ENCODE measurements at places on chromosomes 4 and X.

DNA sequence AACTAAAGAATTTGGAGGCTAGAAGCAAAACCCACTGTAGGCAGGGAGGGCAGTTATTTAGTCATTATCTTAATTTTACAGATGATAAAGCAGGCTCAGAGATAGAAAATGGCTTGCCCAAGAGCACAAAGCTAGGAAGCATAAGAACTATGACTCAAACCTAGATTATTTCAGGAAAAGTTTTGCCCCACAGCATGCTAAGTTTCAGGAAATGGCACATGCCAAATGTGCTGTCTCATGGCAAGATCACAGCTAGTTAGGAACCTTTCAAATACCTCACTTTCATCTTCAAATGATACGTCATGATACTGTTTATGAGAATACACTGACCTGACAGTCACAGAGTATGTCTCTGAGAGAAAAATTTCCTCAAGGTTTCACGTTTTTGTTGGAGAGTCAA, 78.5 kb upstream of the SPANXC start:
- DNase-seq = no peak

DNA sequence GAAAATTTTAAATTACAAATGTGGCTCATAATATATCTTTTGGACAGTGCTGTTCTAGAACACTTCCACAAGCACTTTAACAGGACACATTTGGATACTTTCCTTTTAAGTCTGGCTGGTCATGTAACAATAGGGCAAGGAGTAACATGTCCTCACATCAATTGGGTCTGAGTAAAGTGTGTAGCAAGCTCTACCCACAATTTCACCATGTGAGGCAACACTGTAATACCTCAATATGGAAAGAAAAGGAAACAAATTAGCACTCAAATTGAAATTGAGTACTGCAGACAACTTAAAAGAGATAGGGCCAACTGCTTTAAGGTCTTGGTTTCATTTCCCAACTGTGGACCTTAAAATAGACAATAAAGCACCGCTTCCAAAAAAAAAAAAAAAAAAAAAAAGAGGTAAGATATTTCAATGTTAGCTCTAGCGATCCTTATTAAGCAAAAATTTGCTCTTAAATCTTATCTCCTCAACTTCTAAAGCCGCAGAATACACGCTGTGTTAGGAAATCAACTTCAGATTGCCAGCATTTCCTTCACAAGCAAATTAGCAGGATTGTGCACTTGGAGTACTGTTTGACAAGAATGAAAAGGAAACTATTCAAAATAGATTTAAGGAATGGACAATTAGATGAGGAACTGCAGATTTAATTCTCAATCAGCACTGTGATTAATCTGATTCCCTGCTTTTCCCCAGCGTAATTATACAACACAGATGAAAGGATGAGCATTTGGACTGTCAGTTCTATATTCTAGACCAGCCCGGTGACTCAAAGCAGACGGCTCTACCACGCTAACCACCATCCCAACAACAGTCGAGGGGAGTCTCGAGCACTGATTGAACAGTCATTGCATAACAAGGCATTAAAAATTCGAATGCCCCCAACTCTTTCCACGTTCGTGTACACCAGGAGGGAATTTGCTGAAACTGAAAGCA, 1.6 kb downstream of the CASK start:
- peak; percentile 9 for DNase-seq

GRCh38 chrX:72635930-72636329, 63.3 kb upstream of the HDAC8 start:
- no peak for DNase-seq

DNA sequence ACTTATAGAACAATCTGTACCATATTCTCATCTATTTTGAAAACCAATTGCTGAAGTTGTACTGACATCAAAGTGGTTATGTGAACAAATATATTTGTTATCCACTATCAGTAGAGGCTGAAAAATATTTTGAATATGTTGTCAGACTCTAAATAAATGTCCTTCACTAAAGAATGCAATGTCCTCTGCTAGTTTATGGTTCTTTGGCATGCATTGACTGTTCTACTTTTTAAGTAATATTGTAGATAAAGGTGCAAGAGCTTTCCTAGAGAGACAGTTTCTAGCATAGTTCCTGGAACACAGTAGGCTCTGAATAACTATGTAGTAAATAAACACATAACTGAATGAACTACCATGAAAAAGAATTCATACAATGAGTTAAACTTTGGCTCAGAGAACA, 18.2 kb upstream of the COX7B2 start:
- DNase-seq = no peak

DNA sequence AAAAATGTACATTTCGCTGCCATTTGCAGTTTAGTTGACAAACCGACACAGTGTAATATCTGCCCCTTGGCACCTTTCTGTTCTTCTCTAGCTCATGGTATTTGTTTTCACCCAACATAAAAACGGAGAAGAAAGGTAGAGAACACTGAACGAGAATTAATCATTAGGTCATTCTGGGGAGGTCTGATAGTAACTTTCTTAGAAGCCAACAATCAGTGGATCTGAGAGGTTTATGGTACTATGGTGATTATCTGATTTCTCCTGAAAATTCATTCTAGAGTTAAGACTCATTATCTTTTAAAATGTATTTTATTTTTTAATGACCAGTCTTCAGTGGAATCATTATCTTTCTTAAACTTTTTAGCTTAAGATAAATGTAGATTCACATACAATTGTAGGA, 8.5 kb downstream of the RAPGEF2 start:
- DNase-seq = no peak

- no peak for DNase-seq
These were observed 14.2 kb upstream of the FGF16 start for GRCh38 chrX:77433001-77433400.

- DNase-seq = no peak
These were observed 54.3 kb downstream of the LRBA start for GRCh38 chr4:150960818-150961217.

- no peak for DNase-seq
These were observed 276.0 kb downstream of the HS3ST1 start for GRCh38 chr4:11152684-11153083.

GRCh38 chr4:80425124-80426100, 89.9 kb downstream of the CFAP299 start:
- DNase-seq = no peak

GRCh38 chr4:86569103-86569870, 24.8 kb upstream of the PTPN13 start:
- DNase-seq = no peak

DNA sequence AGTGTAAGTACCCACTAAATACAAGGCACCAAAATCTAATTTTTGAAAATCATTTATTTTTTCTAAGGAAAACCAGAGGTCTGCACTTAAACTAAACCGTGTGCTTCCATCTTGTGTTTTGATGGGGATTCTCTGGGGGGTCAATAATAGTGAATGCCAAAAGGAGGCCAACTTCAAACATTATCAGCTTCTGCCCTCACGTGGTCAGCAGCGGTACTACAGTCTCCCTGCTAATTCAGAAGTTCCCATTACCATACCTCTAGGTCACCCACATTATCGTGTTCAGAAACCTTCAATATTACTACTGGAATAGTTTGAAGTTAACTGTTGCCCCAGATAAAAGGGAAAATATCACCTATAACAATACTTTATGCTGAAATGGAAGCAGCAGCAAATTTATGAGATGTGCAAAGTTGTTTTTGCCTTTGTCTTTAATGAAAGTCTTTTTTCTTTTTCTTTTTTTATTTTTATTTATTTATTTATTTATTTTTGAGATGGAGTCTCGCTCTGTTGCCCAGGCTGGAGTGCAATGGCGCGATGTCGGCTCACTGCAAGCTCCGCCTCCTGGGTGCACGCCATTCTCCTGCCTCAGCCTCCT, 17.3 kb downstream of the CTPS2 start:
- DNase-seq = peak; percentile 25

DNA sequence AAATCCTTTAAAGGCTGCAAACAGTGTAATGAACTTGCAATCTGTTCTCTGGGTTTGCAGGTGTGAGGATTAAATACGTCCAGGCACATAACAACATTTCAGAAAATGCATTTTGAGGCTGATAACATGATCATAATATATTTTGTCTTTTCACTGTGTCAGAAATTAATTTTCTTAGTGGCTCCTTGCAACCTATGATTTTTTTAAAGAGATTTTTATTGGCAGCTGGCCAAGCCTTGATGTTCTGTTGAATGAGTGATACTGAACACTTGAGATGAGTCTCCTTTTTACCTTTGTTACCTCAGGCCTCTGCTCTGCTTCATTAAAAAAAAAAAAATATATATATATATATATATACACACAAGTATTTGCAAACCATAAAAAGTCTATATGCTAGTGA, 68.2 kb upstream of the TENM3 start:
- no peak for DNase-seq

GRCh38 chr4:109191216-109191615, 111.2 kb downstream of the COL25A1 start:
- DNase-seq = no peak

GRCh38 chr4:147078875-147079658, 133.4 kb upstream of the TTC29 start:
- DNase-seq = no peak

DNA sequence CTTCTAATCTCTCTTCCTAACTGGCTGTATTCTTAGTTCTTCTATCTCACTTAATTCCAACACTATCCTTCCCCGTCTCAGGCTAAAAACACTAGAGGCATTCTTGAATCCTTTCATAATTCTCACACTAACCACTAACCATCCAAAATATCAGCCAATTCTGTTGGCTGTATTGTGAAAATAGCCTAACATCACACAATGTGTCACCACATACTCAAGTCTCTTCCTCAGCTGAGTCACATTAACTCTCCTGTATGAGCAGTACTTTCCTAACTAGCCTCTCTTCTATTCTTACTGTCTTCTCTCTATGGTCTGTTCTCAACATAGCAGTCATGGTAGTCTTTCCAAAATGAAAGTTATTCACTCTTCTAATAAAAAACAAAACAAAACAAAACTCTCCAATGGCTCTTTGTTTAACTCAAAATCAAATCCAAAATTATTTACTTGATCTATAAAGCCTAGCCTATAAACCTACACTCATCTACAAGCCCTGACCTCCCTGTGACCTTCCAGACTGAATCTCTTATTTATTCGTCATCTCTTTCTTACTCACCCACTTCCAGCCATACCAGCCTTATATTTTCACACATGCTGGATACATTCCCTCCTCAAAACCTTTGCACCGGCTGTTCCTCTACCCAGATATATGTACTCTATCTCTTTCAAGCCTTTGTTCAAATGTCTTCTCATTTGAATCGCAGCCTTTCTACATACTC, 445.9 kb downstream of the TLL1 start:
- no peak for DNase-seq

DNA sequence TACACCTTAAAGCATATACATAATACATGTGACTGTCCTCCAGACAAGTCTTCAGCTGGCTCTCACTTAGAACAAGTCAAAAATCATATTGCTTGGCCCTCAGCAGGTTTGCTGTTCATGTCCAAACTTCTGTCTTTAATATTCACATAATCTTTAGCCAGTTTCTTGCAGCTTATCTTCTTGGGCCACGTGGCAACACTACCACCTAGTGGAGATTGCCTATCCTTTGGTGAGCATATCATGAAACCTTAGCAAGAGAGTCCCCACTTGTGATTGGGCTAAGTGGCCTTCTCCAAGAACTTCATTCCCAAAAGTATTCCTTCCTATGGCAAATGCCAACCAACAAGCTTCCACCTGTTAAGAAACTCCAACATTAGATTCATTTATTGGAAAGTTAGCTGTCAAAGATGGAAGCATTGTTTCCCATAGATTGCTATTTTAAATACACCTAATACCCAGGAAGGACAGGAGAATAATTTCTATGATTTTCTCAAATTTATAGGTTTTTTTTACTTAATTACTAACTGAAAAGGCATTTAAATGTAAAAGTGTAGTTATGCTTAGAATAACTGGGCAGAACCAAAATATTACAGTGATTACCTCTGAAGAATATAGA, 231.9 kb upstream of the INTU start:
- no peak for DNase-seq

Measured in activated effector memory CD4-positive, alpha-beta T cell treated with Interleukin-2 at 50 U/mL for 16 hours (primary cell).